ENCODE measurements at places on chromosomes 16 and 17. TPM values are rescaled to one million over a fixed set of nuclear protein-coding genes. Genes with fewer than 3 reads are reported as not detected.

GRCh38 chr17:20997711-20998570 is 44.9 kb downstream of the USP22 start:
- no peak for DNase-seq

DNA sequence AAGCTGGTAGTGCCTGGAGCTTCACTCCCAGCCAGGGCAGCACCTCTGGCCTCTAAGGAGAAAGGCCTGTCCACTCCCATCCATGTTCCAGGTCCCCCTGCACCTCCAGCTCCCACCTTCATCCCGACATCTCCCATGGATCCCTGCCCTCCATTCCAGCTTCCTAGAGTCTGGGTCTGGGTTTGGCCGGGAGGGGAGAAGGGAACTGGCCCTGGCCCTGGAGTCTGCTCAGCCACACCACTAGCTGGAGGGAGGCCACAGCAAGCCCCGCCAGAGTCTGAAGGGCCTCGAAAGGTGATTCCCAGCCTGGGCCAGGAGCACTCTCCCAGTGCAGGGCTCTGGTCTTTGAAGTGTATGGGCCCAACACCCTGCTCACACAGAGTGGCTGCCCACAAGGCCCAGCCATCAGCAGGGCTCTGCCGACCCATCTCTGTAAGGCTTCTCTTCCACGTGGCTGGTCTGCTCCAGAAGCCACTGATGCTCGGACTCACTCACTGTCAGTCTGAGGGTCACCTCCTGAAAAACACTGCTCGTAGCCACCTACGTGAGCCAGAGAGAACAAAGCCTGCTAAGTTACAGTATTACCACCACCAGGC is 4.7 kb downstream of the NAT9 start:
- DNase-seq, result no peak

GRCh38 chr17:44758414-44759085 is at the start of gene ADAM11:
Gene ADAM11 (plus strand): TSS chr17:44758988. CDS start chr17:44759200, 212 bp downstream.
- no peak for DNase-seq

Gene KLHL10
- 0.13 TPM for total RNA-seq

Gene PNMT
- not detected for total RNA-seq

Measured in HFFc6 (cell line).